ENCODE measurements at places on chromosomes 4 and X.

DNA sequence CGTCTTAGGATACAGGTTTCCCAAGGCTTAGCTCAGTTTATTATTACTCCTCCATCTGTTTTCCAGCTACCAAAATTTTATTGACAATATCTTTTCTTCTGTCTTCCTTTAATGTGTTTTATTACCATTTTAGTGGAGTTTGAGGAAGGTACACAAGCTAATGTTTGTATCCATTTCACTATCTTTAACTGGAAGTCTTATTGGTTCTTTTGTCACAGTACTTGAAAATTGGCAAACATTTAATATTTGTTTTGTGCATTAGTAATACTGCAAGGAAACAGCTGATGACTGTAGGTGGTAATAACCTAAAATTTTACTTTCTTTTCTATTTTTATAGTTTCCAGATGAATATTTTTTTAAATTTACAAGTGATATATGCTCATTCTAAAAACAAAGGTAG is 9.3 kb upstream of the ARL9 start:
- no peak for DNase-seq

DNA sequence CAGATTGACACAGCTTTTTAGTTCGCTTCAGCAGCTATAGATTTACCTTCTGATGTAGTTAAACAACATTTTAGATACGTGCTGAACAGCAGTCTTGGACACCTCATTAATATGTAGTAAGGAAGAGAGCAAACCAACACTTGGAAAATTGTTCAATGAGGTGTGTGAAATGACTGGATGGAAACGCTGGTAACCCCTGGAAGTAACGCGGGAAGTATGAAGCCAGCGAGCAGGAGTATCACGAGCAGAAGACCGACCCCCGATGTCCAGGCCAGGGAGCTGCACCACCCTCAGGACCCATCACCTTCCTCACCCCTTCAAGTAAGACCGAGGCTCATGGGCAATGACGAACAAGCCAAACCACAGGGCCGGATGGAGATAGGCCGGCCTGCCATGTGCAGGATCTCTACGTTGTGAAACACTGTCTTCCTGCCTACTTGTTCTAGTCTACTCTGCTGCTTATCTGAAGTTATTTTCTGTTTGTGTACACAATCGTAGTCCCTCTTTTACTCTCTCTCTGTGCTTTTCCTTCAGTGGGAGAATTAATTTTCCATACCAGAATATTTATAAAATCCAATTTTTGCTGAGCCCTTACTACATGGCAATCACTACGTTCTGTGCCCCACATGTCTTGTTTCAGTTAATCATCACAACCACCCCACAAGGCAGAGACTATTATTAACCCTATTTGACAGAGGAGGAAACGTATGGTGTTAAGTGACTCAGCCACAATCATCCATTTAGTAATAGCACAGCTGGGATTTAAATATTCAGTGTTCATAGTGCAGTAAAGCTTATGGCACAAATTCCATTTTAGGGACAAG is 221.7 kb downstream of the APBB2 start:
- DNase-seq, result no peak

GRCh38 chr4:52956691-52957090 is 94.6 kb downstream of the RASL11B start:
- no peak for DNase-seq

DNA sequence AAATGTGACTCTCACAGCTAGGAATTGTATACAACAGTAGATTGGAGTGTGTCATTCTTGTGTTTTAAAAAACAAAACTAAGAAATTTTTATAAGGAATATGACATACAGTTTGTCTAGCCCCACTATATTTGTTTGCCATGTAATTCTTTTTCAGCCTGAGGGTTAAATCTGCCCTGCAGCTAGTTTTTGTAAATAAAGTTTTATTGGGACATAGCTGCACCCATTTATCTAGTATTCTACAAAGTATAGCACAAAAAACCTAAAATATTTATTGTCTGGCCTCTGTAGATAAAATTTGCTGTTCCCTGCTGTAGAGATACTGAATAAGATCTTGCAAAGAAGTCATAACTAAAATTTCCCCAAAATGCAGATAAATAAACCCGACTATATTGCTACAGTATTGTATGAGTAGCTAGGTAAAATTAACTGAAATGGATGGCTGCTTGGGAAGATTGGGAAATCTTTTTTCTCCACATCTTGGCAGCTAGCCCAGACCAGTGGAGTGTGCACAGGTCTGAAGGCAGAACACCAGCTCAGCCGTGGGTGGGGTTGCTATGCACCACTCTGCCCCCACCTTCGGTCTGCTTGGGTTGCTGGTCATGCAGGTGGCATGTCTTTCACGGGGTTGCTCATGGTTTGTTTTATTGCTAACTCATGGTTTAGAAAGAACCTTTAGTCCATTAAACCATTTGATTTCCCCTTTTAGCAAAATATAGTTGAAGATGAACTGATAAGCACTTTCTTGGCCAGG is 127.9 kb downstream of the KLHL8 start:
- no peak for DNase-seq

- DNase-seq, result no peak
Measured at GRCh38 chrX:27884654-27885053, 76.9 kb downstream of the MAGEB10 start.

DNA sequence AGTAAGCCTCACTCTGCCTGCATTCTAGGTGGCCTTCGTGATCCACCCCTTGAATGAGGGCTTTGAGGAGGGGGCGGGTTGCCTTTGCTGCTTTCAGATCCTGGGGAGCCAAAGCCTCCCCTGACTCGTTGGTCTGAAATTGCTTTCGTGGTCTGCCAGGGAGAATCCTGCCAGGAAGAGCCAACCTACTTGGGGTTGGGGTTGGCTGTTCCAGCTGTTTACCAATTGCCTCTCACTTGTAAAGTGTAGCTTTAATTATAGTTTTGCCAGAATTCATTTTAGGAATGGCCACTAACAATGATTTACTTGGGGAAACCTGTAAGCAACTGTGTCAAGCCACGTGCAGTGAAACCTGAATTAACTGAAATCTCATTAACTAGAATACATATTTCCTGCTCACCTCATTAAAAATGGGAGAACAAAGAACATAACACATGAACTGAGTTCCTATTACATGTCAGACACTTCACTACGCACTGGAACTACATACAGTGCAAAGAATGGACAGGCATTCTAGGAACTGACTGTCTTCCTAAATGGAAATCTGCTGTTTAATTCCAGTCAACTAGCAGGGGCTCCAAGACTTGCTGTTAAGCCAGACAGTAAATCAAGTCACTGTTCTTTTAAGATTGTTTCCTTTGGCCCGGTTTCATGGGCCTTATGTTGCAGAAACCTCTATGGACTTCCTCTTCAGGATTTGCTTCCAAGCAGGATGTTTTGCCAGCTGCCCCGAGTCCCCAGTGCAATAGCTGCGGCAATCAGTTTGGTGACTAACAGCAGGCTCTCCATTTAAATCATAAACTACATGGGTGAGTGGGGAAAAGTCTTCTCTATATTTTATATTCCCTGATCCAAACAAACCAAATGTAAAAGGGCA is 16.4 kb upstream of the NKRF start:
- DNase-seq, result no peak

DNA sequence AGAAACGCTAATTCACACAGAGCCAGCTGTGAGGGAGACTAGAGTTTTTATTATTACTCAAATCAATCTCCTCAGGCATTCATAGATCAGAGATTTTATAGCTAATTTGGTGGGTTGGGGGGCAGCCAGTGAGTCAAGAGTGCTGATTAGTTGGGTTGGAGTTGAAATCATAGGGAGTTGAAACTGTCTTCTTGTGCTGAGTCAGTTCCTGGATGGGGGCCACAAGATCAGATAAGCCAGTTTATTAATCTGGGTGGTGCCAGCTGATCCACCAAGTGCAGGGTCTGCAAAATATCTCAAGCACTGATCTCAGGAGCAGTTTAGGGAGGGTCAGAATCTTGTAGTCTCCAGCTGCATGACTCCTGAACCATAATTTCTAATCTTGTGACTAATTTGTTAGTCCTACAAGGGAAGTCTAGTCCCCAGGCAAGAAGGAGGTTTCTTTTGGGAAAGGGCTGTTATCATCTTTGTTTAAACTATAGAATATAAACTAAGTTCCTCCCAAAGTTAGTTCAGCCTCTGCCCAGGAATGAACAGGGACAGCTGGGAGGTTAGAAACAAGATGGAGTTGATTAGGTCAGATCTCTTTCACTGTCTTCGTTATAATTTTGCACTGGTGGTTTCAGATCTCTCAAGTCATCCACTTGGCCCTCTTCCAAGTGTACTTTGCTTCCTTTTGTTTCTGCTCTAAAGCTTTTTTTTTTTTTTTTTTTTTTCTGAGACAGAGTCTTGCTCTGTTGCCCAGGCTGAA is 5.4 kb upstream of the NAA11 start:
- no peak for DNase-seq

DNA sequence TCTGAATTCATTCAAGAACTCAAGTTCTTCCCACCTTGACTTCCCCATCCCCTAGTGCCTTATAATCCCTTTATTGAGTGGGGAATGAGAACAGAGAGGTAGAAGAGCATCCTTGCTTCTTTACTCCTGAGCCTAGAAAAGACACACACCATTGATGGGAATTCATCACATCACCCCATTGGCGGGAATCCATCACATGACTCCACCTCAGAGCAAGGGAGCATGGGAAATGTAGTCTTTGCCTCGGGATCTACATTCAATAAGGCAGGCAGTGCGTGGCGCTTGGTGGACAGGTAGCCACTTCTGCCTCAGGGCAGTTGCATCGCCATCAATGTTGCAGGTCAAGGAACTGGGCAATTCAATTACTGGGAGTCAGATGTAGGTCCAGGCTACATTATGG is 50.7 kb downstream of the MXRA5 start:
- DNase-seq, result no peak

- no peak for DNase-seq
Measured at GRCh38 chr4:6157926-6158325, 42.4 kb downstream of the JAKMIP1 start.

DNA sequence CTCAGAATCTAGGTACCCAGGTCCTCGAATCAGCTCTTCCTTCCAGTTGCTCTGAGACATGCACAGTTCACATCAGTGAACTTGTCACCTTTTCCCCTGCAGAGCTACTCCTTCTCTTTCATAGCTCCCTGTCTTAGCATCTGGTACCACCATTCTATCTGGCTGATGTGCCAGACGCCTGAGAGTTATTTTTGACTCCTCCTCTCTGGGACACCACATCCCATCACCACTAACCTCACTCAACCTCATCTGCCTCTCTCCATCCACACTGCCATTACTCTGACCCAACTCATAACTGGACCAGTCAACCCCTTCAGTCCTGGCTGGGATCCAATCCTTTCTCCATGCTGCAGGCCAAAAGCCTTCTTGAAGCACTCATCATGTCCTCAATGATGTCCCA is 44.5 kb downstream of the SLC2A9 start:
- DNase-seq, result no peak

DNA sequence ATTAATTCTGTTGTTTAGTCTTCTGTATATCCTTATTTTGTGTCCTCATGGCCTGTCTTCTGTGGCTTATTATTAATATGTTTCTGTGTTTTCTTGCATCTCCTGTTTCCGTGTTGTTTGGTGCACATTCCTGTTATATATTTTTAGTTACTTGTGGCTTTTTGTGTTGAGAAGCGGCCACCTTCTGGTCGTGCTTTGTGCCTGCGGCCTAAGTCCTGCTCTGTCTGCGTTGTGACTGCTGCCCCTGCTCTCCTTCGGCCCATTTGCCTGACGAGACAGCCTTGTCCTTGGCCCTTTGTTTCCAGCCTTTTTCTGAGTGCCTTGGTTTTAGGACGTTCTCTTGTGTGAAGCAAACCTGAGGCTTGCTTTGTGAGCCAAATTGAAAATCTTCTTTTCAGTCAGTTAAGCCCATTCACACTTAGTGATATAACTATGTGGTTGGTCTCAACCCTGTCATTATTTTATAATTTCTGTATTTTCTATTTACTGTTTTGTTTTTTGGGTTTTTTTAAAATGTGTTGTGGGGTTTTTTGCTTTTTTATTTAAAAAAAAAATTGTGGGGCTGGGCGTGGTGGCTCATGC is 43.8 kb downstream of the TNIP2 start:
- DNase-seq, result no peak

DNA sequence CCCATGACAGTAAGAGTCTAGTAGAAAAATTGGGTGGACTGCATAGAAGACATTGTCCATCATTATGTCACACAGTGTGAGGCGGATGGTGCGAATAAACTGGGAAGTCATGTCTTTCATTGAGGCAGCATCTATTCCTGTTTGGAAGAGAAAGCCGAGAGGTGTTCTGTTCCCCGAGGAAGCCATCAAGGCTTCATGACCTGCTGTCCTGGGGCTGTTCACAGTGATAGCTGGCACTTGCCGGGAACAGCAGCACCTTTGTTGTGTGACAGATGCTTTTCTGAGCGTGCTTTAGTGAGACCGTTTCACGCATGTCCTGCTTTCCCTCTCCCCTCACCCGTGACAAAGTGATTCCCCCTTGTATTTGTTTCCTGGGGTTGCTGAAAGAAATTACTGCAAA is 20.3 kb downstream of the RGS12 start:
- no peak for DNase-seq

DNA sequence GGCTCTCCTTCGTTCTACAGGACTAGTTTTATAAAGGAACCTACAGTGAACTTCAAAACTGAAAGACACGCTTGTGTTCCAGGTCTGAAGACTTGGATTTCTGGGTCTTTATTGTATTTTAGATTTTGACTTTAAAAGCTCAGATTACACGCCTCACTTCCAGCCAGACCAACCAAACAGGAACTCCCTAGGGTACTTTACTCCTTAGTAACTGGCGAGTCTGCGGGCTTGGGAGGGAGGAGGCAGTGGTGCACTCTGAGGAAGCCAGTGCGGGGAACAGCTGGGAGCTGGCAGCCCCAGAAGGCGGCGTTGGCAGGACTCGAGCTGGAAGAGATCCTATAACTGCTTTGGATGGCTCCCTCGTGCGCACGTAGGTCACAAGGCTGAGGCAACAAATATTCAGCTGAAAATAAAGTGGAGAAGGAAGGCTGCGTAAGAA is 391 bp upstream of the PHKA1 start:
- no peak for DNase-seq

GRCh38 chr4:148240241-148240640 is 202.0 kb downstream of the NR3C2 start:
- no peak for DNase-seq

DNA sequence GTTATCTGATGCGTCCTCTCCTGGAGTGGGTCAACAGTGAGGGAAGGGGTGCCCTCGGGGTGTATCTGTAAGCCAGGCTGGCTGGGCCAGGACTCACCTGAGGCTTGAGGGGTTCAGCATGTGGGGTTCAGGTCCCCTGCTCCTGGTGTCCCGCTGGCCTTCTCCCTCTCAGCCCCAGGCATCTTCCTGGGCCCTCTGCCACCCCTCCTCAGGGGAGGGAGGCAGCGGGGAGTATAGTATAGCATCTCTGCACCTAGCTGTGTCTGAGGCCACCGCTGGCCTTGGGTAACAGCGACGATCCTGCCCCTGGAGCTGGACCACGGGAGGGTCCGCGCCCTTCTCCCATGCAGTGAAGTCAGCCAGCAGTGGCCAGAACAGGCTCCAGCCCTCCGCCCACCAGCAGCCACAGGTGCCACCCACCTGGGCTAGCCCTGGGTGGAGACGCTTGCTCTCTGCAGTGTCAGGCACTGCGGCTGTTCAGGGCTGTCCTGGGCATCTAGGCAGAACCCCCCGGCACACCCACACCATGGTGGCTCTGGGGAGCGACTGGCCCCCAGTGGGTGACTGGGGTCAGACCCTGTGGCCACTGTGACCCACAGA is 110.7 kb upstream of the NKX1-1 start:
- DNase-seq, result no peak

GRCh38 chrX:101337776-101338271 is 10.7 kb downstream of the TIMM8A start:
- no peak for DNase-seq

GRCh38 chr4:113781439-113782040 is 20.0 kb upstream of the CAMK2D start:
- DNase-seq, result no peak

- no peak for DNase-seq
Measured at GRCh38 chr4:91837608-91838029, 466.1 kb upstream of the GRID2 start.
